ENCODE measurements at places on chromosomes 7 and 10.

DNA sequence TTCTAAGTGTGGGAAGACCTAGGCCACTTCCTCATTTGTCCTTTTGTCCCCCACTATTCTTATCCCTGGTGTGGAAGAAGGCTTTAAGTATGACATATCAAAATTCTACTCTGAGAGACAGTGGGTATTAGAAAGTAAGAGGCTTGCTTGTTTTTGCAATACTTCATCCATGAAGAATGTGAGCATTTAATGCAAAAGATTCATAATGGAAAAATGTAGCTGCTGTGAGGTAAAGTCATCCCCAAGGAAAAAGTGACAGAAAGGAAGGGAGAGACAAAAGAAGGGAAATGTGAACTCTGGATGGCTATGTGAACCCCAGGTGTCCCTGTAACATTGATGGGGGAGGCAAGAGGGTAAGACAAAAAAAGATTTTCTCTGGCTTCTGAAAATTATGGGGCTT is 607.5 kb downstream of the SORCS1 start:
- no peak for DNase-seq

DNA sequence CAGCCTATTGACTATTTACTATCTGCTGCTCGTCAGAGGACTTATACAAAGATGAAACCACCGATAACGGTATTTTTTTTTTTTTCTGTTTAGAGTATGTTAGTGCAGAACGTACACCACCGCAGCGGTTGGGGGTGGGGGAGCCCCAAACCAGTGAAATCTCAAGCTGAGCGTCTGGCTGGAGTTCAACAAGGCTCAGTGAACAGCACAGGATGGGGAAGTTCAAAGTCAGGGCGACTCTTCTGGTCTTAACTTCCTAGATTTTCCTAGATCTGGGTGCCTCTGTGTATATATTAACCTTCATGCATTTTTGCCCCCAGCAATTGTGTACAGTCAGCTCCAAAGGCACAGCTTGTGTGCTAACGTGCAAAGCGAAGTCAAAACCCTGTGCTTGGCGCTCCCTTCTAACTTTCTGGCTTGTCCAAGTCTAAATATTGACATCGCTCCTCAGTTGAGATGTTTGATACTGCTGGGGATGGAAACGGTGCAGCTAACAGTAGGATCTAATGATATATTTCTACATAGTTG is 1.1 kb downstream of the RHOBTB1 start:
- no peak for DNase-seq

DNA sequence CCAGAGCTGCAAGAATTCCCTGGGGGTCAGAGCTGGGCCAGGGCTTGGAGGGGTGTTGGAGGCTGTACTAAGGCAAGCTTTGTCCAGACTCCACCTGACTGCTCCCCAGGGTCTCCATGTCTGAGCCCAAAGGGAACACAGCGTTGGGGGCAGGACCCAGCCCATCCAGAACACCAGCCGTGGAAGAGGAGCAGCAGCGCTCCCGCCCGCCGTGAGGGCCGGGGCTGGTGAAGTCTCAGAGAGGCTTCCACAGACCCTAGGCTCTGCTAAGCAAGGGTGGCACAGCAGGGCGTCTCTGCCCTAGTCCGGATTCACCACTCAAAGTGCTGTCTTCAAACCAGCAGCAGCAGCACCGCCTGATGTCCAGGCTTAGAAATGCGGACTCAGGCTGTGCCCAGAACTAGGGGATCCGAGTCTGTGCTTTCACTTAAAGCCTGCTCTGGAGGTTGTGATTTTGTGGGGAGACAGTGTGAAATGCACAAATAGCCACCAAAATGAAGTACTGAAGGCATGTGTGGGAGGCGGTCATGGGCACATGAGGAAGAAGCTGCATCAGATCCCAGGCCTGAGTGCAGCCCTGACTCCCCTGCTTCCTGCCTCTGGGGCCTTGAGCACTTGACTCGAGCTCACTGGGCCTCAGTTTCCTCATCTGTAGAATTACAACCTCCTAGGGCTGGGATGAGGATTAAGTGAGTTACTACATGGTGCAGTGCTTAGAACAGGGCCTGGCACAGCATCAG is 16.6 kb upstream of the AQP1 start:
- peak; percentile 37 for DNase-seq

- DNase-seq = no peak
Measured at GRCh38 chr10:43570971-43571370, 3.4 kb downstream of the ZNF239 start.

- DNase-seq = no peak
Measured at GRCh38 chr7:196283-196682, 3.9 kb downstream of the FAM20C start.

- no peak for DNase-seq
Measured at GRCh38 chr7:98284335-98285036, 3.0 kb downstream of the BRI3 start.

DNA sequence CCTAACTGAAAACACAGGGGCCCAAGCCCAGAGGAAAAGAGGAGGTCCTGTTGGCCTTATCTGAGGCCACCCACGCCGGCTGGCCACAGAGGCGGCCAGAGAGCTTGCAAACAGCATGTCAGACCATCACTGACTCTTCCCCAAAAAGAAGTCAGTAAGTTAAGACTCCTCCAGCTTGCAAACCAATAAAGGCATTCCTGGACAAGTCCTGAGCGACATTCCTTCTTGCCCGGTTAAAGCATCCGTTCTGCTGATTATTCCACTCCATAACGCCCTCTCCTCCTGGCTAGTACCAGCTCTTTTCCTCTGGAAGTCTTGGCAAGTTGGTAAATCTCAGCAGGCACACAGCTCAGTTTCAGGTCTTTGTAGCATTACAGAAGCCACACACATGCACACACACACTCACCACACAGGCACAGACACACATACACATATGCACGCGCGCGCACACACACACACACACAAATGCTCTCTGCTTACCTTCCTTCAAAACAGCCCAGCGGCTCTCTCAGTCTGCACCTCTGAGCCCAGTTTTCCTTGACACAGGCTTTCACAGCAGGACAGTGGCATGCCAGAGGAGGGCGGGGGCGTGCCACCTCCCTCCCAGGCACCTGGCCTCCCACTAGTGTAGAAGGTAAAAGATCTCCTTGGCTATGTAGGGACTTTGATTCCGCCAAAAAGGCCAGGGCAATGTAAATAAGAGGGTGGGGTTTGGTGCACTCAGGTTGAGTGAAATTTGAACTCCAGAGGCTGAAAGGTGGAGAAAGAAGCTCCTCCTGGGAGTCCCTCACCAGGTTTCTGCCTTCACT is 201.4 kb downstream of the TNS3 start:
- DNase-seq = no peak

DNA sequence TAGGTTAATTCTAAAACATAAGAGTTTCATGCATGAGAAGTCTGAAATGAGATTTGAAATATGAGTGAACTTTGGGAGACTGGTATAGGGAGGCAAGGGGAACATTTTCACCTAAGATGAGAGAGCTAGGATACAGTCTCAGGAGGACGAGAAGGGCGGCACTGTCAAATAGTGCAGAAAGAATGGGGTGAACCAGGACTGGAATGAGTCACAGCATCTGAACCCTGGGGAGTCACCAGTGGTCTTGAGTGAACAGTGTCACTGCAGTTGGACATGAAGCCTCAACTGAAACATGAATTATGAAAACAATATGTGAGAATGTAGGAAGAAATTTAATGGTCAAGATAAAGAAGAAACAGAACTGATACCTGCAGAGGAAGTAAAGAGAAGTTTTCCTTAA is 33.8 kb downstream of the GNG11 start:
- DNase-seq = no peak

DNA sequence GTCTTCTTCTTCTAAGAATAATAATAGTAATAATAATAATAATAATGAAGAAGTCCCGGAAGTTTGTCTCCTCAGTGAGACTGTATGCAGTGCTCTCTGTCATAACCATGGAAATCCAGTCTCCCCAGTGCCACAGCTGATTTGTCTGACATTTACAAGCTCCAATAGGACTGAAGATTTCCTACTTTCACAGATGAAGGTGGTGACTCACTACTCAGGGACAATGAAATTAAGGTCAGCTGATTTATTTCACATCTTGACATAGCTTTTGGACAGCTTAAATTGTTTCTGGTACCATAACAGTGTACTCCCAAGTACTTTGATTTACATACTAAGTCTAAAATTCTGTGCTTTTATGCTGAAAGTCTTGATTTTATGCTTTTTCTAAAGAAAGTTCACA is 6.9 kb downstream of the CELF2 start:
- no peak for DNase-seq

DNA sequence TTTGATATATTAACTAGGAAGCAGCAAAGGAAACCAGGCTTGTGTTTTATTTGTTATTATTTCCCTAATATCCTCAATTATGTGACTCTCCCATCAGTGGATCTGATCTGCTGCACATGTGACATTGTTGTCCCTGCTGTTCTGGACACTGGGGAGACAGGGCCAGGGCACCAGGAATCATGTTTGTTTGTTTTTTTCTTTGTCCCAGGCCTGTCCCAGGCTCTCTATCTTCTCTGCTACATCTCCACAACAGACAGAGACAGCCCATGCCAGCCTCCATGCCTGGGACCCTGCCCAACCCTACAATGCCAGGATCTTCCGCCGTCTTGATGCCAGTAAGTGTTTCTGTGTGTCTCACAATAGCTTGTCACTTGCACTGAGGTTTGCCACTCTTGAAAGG is 239.6 kb downstream of the TRIL start:
- no peak for DNase-seq

Measured in NCI-H1694 treated with DMSO at 0.1 percent for 48 hours (cell line).